ENCODE measurements at places on chromosomes 2 and 18.
A peak's percentile ranks its signal among the peaks of the same experiment; 100 is the strongest.

DNA sequence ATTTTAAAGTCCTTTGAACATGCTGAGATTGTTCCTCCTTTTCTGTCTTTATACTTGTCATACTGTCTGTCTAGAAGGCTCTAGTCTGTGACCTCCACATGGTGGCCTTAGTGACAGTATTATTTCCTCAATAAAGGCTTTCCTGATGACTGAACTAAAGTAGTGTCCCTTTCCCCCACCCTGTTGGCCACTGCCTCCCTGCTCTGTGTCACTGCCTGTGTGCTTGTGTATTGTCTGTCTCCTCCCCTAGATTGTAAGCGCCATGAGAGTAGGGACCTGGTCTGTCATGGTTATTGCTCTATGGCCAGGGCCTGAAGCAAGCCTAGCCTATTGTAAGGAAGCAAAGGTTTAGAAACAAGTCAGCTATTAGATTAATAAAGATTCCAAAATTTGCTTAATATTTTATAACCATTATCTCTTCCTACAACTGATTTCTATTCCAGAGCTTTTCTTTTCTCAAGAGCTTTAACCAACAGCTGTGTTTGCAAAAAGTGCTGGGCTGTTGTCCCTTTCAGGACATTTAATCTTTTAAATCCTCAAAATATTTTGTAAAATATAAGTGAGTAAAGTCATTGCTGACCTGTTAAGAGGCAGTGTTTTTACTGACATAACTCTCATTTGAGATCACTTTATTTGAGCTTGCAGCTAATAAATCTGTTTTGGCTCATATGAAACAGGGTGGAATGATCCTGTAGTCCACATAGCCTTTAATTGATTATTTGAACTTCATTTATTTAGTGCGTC, 35.5 kb downstream of the DIS3L2 start:
- no peak for DNase-seq

GRCh38 chr18:13537022-13537780, 189.2 kb downstream of the FAM210A start:
- DNase-seq, result no peak

GRCh38 chr2:173090276-173090877, 14.7 kb downstream of the MAP3K20 start:
- DNase-seq, result peak; percentile 81

- DNase-seq, result no peak
These were observed 321.3 kb downstream of the PID1 start for GRCh38 chr2:228949831-228950230.

DNA sequence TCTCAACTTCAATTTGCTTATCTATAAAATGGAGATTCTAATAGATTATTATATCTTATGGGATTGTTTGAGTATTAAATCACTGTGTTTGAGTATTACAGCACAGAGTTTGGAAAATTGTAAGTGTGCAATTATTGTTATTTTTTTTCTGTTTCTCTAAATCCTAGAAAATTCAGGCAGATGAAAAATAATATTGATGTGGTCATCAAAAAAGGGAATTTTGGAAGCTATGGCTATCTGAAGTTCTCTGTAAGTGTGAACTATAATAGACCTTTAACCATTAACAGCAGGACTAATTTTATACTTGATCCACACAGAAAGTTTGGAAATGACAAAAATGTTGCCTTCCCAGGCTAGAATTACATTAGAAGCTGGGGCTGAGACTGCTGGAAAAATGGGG, 393.2 kb downstream of the SUCLG1 start:
- no peak for DNase-seq

DNA sequence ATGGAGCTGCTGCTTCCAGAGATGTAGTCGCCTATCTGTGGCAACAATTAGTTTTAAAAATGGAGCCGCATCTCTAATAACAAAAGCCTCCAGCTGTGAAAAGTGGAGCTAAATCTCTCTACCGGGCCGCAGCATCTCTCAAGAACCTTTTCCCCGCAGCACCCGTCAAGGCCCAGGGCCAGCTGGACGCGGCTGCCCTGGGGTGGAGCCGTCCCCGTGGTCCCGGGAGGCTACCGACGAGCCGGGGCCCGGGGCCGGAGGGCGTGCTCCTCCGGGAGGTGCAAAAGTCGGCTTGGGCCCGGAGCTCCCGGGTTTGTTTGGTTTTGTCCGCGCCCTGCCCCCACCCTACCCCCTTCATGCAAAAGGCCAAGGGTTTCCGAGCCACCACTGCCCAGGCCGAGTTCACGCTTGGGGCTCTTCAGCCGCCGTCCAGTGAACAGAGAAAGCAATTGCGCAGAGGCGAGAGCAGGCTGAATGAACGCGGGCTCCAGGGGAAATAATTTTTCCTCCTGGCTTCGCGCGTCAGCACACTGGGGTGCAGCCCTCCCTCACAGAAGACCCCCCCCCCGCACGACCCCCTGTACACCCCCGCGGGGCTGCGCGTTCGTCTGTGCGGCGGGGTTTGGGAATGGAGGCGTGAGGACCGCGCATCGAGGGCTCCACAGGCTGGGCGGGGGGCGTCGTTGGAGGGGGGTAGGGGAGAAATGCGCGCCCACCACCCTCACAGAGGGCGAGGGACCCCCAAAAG, 557 bp upstream of the GREB1L start:
- peak; percentile 11 for DNase-seq

- peak; percentile 93 for DNase-seq
These were observed 41.4 kb downstream of the PRKD3 start for GRCh38 chr2:37283207-37283606.

DNA sequence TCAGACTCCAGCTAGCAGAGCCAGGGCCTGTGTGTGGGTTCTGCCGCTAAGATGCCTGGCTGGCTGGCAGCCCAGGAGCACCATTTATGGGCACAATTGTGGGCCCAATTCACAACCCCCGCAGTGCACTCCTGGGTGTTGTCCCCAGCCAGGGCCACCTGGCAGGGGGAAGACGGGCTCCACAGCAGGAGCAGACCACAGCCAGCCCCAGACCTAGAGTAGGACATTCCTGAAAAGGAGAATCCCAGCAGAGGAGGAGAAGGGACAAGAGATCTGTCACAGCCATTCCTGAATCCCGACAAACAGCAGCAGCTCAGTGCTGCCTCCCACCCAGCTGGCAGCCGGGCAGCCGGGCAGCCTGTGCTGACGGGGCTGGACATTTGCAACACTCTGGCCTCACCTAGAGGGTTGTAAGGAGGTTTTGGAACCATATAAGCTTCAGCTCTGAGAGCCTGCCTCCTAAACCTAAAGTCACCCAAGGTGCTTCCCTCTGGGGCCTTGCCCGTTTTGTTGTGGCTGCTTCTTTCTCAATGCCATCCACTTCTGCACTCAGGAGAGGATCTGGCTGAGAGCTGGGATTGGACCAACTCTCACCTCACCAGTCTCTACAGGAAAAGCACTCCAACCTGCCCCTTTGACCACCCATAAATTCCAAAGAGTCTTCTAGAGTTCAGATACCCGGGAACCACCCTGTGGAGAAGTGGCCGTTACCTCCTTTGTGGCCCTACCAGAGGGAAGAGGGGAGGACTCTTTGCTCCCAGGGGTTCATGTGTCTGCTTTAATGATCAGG, 4.1 kb upstream of the TMEM177 start:
- no peak for DNase-seq

GRCh38 chr18:75208155-75208835, 644 bp downstream of the PTGR3 start:
- peak; percentile 59 for DNase-seq

DNA sequence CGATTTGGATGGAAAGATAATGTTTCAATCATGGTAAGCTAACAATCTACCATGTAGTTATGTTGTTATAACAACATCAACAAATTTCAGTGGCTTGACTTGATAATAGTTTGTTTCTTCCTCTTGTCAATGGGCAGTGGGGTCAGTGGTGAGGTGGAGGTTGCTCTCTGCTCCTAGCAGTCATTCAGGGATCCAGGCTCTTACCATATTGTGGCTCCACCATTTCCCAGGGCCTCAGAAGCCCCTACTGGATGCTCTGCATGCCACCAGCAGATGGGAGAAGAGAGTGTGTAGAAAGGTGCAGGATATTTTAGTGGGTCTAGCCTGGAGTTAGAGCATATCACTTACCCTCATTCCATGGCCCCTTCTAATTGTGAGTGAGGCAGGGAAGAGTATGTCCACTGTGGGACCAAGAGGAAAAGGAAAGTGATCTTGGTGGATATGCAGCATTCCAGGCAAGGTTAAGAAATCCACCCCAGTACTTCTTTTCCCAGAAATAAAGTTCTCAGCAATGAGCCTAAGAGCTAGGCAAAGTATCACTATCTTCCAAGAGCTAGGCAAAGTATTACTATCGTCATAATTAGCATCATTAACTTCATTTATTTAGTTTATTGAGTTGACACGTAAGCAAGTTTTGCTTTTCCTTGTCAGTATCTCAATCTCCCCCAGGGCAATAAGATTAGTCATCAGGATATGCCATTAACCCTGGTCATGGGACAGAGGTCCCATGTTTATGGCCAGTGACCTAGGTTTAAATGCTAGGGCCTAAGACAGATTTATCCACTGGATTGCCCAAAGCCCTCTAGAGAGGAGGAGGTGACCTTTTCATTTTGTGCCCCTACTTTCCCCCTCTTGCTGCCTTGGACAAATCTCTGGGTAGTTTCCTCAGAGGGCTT, 4.2 kb upstream of the IWS1 start:
- DNase-seq, result peak; percentile 74

GRCh38 chr2:197889041-197889440, 84.6 kb downstream of the PLCL1 start:
- DNase-seq, result peak; percentile 78

DNA sequence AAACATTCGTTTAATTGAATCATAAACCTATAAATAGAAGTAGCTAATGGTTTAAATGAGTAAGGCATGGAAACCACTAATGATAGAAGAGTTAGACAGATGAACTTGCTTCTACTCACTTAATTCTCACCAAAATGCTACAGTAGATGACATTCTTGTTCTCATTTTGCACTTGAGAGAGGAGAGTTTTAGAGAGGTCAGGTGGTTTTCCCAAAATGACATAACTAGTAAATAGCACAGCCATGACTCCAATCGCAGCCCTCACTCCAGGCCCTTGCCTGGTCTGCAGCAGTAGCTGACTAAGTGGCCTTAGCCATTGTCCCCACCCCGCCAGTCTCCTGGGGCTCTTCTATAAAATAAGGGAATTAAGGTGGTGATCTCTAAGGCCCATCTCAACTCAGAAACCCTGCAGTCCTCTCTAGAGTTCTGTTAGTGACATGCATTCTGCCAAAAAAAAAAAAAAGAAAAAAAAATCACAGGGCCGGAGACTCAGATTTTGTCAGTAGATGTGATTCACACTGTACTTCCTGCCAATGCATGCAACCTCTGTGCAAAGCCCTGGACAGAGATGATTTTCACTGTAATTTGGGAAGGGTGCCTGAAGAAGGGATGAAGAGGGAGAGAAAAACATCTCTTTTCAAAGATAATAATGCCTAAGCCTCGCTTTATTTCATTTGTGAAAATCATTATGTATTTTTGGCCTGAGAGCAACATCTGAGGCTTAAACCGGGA, 221.8 kb downstream of the ANAPC1 start:
- DNase-seq, result peak; percentile 81

DNA sequence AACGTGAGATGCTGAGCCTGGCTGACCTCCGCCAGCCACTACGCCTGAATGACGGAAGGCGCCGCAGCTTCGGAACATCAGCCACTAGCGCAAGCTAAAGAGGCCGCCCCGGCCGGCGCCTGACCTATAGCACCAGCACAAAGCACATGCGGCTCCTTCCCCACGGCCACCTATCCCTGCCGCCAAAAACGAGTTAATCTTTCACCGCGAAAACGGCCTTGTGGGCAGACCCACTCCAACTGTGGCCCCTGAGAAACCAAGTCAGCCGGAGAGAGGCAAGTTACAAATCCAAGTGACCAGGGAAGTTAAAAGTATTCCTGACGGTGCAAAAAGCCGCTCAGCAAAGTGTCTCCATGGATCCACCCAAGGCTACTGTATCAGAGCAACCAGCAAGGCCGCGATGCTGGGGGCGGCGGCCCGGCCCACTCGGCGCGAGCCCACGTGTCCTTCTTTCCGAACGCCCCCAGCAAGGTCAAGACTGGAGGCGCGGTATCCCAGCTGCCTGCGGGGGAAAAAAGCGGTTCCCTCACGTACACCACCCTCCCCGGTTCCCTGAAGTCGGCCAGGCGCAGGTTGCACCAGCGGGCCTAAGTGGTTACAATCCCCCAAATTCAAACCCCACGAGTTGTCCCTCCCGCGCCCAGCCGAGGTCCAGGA, 575 bp downstream of the HSPD1 start:
- DNase-seq, result peak; percentile 64

DNA sequence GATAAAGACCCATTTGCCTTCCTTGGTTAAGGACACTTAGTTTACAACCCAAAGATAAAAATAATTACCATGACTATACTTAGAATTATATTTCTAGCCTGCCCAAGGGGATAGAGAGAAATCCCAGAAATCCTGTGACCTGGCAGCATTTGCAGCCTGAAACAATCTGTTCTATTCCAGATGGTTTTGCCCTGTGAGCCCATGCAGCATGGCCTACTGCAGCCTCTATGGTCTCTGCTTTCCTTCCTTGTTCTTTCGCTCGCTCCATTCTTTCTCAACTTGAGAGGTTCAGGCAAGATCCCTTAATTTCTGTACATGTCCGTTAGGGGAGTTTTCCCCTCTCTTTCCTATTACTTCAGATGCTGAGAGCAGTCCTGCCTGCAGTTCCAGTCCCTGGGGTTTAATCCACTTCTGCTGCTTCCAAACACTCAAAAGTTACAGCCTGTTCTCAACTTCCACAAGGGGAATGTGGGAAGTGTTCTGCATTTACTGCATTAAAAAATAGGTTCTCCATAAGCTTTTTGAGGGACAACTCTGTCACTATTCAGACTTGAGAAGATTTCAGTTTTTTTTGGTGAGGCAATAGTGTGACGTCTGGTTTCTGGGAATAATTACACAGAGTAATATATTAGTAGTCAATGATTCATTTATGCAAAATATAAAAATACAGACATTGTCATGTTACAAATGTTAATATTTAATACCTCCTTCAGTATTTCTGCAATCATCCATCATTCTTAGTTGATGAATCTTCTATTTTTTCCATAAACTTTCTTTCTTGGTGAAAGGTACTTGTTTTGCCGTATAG, 80.3 kb downstream of the CDCA7 start:
- no peak for DNase-seq

DNA sequence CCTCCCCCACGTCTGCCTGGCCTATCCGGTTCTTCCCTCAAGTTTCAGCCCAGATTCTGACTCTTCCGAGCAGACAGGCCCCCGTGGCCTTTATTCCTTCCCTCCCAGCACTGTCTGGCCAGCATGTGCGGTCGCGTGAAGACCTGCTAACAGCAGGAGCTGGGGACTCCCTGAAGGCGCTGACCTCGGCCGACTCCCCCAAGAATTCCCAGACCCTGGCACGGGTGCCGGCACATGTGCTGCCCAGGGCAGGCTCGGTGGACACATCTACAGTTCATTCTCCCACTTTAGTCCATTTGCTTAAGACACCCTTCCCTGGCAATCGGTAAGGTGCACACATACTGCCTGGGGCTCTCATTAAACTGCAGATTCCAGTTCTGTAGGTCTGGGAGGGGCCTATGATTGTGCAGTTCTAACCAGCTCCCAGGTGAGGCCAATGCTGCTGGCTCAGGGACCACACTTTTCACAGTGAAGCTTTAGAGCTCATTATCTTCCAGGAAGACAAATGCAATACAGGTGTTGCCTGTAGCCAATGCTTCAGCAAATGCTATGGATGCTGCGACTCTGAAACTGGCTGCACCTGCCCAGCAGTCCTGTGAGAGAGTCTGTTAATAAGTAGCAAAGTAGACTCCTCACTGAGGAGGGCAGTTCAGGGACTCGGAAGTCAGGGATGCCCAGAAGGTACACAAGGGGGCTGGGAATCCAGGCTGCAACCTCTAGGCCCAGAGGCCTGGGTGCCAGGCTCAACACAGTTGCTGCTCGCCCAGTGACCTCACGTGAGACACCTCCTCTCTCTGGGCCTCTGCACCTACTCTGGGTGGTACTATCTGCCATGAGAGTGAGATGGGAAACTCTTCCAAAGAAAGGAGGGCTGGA, 45.4 kb upstream of the TAF1B start:
- DNase-seq, result no peak
